Activated naive CD8-positive, alpha-beta T cell treated with anti-CD3 and anti-CD28 coated beads, Interleukin-2, amount 50 U/mL, for 24 hours (primary cell): ENCODE measurements at places on chromosomes 16 and 17.

GRCh38 chr17:51505450-51505849, 245.1 kb downstream of the UTP18 start:
- H3K4me3 ChIP-seq, result no peak overlapping the region
- no peaks in the 10 kb centered on the region for H3K36me3 ChIP-seq
- no peak overlapping the region for H3K27ac ChIP-seq
- no peak for DNase-seq

DNA sequence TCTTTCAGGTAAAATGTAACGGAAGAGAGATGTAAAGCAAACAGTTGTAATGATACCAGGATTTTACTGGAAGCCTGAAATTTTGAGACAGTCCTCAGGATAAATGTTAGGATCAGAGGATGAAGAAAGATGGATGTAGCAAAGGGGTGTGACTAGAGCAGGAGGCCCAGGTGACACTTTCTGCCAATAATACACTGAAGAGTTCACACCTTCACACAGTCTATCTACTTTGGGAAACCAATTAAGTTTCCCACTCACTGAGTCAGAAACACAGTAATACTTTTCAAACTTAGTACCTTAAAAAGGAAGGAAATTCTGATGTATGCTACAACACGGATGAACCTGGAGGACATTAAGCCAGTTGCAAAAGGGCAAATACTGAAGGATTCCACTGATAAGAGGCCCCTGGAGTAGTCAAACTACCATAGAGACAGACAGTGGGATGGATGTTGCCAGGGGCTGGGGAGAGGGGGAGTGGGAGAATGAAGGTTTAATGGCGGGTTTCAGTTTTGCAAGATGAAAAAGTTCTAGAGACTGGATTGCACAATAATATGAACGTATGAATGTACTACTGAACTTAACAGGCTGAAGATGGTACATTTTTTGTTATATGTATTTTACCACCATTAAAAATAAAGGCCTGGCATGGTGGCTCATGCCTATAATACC, 62.3 kb downstream of the CYTH1 start:
- H3K4me1 ChIP-seq, result peaks cover 99% of the 10 kb centered on the region
- DNase-seq, result no peak
- H3K27ac ChIP-seq, result peak overlapping the region; percentile 91
- H3K27me3 ChIP-seq, result no peaks in the 10 kb centered on the region

GRCh38 chr17:9240659-9241370, 219.5 kb downstream of the NTN1 start:
- no peak overlapping the region for H3K4me3 ChIP-seq
- H3K27me3 ChIP-seq, result peaks cover 7% of the 10 kb centered on the region
- H3K4me1 ChIP-seq, result peaks cover 21% of the 10 kb centered on the region
- H3K27ac ChIP-seq, result no peak overlapping the region

DNA sequence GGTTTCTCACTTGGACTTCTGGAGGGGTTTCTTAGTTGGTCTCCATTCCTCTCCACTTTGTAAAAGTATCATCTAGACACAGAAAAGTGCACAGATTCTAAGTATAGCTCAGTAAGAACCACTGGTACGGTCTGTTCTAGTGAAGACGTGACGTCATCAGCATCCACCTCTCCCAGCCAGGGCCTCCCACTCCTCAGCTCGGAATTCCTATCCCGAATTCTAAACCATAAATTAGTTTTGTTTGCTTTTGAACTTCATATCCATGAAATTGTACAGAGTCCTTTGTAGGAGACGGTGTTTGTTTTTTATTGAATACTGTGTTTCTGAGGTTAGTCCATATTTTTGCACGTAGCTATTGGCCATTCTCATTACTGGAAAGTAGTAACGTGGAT, 25.5 kb downstream of the FOXK2 start:
- H3K27me3 ChIP-seq, result no peaks in the 10 kb centered on the region
- no peak overlapping the region for H3K27ac ChIP-seq
- DNase-seq, result no peak
- peaks cover 61% of the 10 kb centered on the region for H3K4me1 ChIP-seq

GRCh38 chr17:72334205-72334604, 213.4 kb downstream of the SOX9 start:
- no peaks in the 10 kb centered on the region for H3K4me1 ChIP-seq
- no peak overlapping the region for H3K27ac ChIP-seq
- no peaks in the 10 kb centered on the region for H3K36me3 ChIP-seq
- peaks cover 9% of the 10 kb centered on the region for H3K27me3 ChIP-seq
- no peak overlapping the region for H3K4me3 ChIP-seq
- DNase-seq, result no peak
